ENCODE measurements at places on chromosomes 4 and X.

GRCh38 chr4:1381944-1382541, 24.2 kb downstream of the NKX1-1 start:
- DNase-seq = no peak

- DNase-seq = no peak
Observed at GRCh38 chrX:38181357-38181756, 39.3 kb downstream of the SRPX start.

GRCh38 chrX:9943420-9943819, 23.7 kb upstream of the CLDN34 start:
- no peak for DNase-seq

DNA sequence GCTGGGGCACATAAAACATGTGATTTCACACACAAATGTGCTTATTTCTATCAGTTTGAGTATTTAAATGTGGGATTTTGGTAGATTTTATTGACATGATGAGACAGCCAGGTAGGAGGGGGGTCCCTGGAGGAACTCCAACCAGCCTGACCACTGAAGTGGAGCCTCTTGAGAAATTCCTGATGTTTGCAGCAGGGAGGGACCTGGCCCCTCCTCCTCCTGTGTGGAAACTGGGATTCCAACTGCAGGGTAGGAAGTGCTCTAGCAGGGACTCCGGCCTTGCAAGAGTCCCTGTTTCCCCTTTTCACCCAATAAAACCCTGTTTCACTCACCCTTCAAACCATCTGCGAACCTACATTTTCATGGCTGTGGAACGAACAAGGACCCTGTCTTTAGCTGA, 2224.0 kb upstream of the AGA start:
- DNase-seq = no peak

DNA sequence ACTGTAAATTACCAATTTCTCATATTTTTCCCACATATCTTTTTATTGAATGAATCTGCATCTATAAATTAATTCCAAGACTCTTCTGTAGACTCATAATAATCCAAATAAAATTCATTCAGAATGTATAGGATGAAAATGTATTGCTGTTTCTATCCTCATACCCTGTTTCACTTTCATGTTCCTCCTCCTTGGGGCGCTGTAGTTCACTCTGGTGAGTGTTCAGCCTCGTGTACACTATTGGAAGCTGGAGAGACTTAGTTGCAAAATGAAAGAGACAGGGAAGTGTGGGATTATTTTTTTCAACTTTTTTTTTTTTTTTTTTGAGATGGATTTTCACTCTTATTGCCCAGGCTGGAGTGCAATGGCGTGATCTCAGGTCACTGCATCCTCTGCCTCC, 296.1 kb downstream of the TLL1 start:
- no peak for DNase-seq

DNA sequence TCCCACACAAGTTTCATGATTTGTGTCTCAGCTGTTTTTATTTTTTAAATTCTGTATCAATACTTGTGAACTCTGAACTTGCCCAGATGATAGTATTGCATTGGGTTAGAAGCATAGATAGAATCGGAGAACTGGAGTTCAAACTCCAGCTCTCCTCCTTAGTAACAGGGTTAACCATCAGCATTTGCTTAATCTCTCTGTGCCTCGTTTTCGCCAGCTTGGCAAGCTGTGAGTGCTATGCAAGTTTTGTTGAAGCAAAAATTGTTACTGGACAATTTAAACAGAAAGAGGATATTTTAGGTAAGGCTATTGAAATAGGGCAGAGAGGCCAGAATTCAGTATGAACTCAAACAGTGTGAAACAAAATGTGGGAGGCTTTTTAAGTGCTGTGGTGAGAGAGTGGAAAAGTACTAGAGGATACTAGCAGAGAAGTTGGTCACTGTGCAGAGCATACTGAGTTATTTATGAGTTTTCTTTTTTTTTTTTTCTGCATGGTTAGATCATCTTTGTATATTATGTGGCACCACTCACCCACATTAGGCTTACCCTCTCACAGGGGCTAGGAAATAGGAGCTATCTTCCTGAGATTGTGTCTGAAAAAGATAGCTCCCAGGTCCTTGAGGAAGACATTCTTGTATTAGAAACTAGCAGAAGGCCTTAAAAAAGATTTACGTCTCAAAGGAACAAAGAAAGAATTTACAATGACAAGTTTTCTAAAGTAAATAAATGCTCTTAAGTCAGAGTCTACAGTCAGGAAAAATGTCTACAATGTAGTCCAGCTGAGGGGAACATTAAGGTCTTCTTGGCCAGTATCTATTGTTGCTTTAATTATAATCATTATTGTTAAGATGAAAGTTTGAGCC, 1126.6 kb downstream of the FAT4 start:
- no peak for DNase-seq

DNA sequence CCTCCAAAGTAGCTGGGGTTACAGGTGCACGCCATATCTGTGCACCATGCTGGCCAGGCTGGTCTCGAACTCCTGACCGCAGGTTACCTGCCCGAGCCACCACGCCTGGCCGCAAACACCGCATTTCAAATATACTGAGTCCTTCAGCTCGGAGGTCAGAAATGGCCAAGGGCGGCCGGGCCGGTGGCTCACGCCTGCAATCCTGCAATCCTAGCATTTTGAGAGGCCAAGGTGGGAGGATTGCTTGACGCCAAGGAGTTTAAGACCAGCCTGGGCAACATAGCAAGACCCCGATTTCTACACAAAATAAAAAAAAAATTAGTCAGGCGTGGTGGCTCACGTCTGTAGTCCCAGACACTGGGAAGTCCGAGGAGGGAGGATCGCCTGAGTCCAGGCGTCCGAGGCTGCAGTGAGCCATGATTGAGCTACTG, 71.9 kb upstream of the PPP2R3B start:
- DNase-seq = no peak

DNA sequence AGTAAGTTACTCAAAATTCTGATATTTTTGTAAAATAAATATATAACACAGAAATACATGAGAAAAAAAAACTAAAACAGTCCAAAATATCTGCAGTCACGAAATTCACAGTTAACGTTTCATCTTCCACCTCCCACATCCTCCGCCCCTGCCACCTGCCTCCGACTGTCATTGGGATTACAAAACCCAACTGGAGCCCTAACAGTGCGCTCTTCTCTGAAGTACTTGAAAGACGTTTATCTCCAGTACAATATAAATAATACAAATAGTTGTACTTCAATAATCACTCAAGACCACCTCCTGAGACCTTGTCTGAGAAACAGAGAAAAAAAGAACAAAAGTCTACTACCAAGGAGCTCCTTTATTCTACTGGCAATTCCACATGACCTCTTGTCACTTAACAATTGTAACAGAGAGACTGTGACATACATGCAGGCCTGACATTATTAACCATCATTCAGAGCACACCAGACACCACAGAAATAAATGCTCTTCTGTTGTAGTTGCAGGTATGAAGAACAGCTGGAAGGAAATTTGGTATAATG, 280.6 kb downstream of the PPP3CA start:
- no peak for DNase-seq

All from CD4-positive, alpha-beta T cell treated with Interleukin-6 at 100 ng/mL for 8 hours (primary cell).